CD4-positive, alpha-beta T cell treated with Interleukin-1 beta for 1 hour (primary cell): ENCODE measurements at places on chromosomes 3 and 15.

- DNase-seq, result no peak
Observed at GRCh38 chr3:165770781-165771180, 66.4 kb downstream of the BCHE start.

- no peak for DNase-seq
Observed at GRCh38 chr3:149717391-149718056, 34.8 kb downstream of the COMMD2 start.

GRCh38 chr3:1092771-1093170 is at the start of gene CNTN6:
CNTN6 (plus strand) TSS chr3:1093024; CDS start chr3:1148009, 54,985 bp downstream.
- DNase-seq, result no peak

DNA sequence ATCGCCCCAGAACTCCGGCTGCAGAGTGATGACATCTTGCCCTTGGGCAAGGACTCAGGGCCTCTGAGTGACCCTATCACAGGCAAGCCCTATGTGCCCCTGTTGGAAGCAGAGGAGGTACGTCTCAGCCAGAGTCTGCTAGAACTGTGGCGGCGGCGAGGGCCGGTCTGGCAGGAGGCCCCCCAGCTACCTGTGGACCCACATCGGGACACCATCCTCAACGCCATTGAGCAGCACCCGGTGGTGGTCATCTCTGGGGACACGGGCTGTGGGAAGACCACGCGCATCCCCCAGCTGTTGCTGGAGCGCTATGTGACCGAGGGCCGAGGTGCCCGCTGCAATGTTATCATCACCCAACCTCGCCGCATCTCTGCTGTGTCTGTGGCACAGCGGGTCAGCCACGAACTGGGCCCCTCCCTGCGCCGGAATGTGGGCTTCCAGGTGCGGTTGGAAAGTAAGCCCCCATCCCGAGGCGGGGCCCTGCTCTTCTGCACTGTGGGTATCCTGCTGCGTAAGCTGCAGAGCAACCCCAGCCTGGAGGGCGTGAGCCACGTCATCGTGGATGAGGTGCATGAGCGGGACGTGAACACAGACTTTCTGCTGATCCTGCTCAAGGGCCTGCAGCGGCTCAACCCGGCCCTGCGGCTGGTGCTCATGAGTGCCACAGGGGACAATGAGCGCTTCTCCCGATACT is 43.4 kb downstream of the DHX30 start:
- DNase-seq, result no peak

- no peak for DNase-seq
Observed at GRCh38 chr3:110654843-110655502, 416.6 kb upstream of the NECTIN3 start.

GRCh38 chr3:141050576-141051442 is at the start of gene SPSB4:
SPSB4 (plus strand) TSS chr3:141051347; CDS start chr3:141066105, 14,758 bp downstream.
- DNase-seq, result no peak

DNA sequence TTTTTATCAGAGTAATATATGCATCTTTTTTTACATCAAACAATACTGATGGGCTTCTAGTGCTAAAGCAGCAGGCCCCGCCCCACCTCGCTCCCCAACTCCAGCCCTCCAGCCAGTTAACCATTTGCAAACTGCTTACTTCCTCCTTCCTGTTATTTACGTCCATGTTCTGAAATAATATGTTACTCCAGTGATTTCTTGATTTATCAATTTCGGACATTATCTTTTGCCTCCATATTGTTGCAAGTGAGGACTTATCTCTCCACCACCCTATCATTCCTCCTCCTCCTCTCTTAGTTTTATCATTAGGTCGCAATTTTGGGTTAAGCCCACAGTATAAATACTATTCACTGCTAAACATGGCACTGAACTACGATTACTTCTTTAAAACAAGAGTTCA is 39.5 kb downstream of the ZNF710 start:
- DNase-seq, result no peak

DNA sequence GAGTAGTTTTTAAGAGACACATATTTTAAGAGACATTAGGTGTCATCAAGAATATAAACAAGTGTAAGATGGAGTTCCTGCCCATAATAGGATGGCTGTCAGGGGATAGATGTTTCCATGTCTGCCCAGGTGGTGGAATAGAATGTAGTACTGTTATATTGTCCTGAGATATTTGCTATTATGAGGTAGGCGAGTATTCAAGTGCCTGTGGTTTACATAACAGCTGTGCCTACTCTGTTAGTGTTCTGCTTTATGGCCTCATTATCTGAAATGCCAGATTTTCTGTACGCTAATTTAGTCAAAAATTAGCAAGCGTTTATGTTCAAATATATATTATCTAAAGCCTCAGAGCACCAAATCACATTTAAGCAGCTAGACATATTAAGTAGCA is 360.2 kb upstream of the ROPN1 start:
- no peak for DNase-seq

DNA sequence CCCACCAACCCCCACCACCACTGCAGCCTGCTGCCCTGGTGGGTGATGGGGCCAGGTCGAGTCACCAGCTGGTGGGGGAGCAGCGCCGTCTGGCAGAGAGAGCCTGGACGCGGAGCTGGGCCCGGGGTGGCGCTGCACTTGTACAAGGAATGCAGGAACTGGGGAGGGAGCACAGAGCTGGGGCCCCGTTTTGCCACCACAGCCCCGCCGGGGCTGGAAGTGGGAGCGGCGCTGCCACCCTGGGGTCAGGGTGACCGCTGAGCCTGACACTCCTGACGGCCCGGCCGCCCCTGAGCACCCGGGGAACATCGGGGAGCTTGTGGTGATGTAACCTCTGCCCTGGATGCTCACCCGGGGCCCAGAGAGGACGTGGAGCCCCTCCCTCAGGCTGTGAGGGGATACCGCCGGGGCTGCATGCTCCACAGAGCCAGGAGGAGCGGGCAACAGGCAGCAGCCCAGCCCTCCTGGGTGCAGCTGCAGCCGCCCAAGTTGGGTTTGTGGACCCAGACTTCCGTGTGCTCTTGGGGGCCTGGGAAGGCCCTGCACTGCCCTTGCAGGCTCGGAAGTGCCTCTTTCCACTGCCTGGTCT is 32.6 kb upstream of the IREB2 start:
- DNase-seq, result no peak

GRCh38 chr3:133136114-133137041 is 98.2 kb downstream of the TMEM108 start:
- DNase-seq, result no peak

GRCh38 chr15:74320352-74321247 is 46.8 kb downstream of the CYP11A1 start:
- no peak for DNase-seq
